ENCODE measurements at places on chromosomes 6 and 20. TPM values are rescaled to one million over a fixed set of nuclear protein-coding genes. Genes with fewer than 3 reads are reported as not detected.
A peak's percentile ranks its signal among the peaks of the same experiment; 100 is the strongest.

DNA sequence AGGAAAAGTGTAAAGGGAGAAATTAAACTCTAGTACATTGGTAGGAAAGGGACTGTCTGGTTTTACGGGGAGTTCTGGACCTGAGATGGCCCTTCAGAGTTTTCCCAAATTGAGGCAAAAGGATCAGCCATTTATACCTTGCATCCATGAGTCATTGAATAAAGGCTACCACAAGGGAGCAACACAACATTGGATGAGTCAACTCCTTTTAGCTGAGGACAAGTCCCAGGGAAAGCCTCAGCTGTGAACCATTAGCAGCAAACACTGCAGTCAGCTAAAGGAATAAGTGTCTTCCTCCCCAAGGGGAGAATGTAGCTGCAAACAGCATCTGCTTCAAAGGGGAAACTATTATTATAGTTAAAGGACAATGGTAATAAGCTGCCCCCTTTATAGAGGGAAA lies 468.7 kb upstream of the ID4 start:
- no peak for DNase-seq
- no peaks in the 10 kb centered on the region for H3K27me3 ChIP-seq
- no peaks in the 10 kb centered on the region for H3K36me3 ChIP-seq
- no peak overlapping the region for H3K27ac ChIP-seq
- H3K4me1 ChIP-seq, result no peaks in the 10 kb centered on the region

DNA sequence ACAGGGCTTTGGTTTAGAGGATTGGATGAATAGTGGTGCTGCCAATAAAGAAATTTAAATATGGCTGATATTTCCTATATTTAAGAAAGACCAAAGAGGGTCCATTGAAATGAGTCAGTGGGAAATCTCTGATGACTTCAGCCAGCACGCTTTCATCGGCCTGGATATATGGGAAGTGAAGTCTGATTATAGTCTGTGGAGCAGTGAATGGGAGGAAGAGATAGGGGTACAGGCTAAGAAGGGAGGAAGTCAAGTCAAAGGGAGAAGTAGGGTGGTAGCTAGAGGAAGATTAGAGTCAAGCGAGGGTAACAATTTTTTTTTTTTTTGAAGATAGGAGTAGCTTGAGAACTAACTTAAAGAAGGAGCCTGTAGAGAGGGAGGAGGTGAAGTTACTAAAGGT lies 22.7 kb downstream of the SLC16A10 start:
- peaks cover 10% of the 10 kb centered on the region for H3K36me3 ChIP-seq
- DNase-seq, result no peak
- no peak overlapping the region for H3K4me3 ChIP-seq
- no peaks in the 10 kb centered on the region for H3K27me3 ChIP-seq

DNA sequence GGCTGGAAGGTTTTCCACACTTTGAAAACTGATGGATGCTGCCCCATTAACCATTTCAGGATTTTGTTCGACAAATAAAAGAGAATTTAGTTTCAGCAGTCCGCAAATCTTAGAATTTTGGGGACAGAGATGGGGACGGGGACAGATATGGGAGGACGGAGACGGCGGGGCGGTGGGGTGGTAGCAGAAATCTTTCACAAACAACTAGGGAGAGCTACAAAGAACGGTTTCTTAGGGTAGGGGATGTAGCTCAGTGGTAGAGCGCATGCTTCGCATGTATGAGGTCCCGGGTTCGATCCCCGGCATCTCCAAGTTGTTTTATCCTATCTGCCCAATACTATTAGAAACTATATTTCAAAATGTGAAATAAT lies 15.1 kb downstream of the HMGN4 start:
- H3K4me3 ChIP-seq, result no peak overlapping the region
- H3K4me1 ChIP-seq, result peaks cover 36% of the 10 kb centered on the region
- H3K27ac ChIP-seq, result no peak overlapping the region

DNA sequence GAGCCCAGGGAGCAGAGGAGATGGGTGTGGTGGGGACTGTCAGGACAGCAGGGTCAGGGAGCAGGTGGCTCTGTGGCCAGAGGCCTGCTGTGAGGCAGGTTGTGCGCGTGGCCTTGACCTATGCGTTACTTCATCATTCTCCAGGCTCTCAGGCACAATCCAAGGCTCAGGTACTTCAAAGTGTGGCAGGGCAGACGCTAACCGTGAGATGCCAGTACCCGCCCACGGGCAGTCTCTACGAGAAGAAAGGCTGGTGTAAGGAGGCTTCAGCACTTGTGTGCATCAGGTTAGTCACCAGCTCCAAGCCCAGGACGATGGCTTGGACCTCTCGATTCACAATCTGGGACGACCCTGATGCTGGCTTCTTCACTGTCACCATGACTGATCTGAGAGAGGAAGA lies 535 bp downstream of the NCR2 start:
- peaks cover 1% of the 10 kb centered on the region for H3K36me3 ChIP-seq
- no peaks in the 10 kb centered on the region for H3K27me3 ChIP-seq
- DNase-seq, result peak; percentile 19
- H3K27ac ChIP-seq, result peak overlapping the region; percentile 95
- H3K4me3 ChIP-seq, result no peak overlapping the region
- H3K4me1 ChIP-seq, result peaks cover 71% of the 10 kb centered on the region

DNA sequence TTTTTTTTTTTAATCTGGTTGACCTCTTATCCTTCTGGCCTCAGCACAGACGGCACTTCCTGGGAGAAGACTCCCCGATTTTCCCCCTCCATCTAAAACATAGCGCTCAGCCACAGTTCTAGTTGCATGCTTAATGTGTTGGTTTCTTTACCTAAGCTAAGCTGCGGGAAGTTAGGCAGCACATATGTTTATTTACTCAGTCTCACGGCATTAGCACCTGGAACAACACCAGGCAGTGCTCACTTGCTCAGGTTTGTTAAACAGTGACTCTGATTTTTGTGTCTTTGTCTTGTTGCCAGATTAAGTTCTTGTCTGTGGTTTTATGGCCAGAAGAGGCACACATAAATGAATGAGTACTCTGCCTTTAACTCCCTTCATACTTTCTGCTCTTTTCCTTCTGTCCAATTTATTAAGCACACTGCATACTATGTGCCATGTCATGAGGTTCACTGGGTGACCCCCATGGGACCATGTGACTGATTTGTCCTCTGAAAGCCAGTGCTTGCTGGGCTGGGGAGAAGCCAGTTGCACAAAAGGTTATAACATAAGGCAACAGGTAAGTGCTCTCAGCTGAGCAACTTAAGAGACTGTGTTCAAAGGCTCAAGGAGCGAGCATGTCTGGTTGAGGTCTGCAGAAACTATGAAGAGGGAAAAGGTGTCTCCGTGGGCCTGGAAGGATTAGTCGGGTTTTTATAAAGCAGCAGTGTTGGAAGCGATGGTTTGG lies 93.6 kb downstream of the RPP40 start:
- no peak overlapping the region for H3K4me3 ChIP-seq
- no peak for DNase-seq
- peaks cover 22% of the 10 kb centered on the region for H3K36me3 ChIP-seq
- no peaks in the 10 kb centered on the region for H3K27me3 ChIP-seq
- peak overlapping the region; percentile 48 for H3K27ac ChIP-seq

DNA sequence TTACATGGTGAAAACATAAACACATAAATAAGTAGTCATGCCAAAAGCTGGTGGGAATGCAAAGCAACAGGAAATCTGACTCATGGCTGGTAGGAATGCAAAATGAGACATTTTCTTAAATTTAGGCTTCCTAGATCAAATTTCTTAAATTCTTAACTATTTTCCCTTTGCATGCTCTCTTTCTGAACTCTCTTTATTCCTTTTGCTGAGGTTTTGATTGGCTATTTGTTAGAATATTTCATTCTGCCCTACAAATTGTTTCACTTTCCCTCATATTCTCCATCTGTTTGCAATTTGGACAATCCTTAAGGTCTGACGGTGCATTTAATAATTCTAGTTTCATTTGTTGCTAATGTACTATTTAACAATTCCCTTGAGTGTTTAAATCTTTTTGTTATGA lies 437.5 kb upstream of the RGS17 start:
- H3K27ac ChIP-seq, result no peak overlapping the region
- H3K36me3 ChIP-seq, result no peaks in the 10 kb centered on the region
- no peaks in the 10 kb centered on the region for H3K27me3 ChIP-seq
- no peaks in the 10 kb centered on the region for H3K4me1 ChIP-seq

GRCh38 chr6:138258991-138259390 lies 40.7 kb upstream of the PBOV1 start:
- no peak overlapping the region for H3K4me3 ChIP-seq
- H3K36me3 ChIP-seq, result no peaks in the 10 kb centered on the region
- no peaks in the 10 kb centered on the region for H3K4me1 ChIP-seq
- no peak for DNase-seq

DNA sequence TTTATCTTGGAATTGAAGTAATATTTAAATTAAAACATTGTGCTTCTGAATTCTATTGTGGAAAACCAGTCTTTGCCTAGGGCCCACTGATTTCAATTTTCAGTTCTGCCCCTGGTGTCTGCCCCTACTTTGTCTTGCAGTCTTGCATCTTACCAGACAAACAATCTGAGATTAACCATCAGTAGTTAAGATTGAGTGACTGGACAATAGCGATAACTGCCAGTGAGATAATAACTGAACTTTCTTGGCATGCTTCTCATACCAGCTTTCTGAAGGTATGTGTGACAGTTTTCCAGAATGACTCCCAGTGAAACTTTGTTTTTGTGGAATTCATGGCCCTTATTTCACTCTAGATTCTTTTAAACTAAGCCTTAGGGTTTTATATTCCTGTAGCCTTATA lies 53.5 kb downstream of the KCNQ5 start:
- peaks cover 9% of the 10 kb centered on the region for H3K36me3 ChIP-seq
- no peak overlapping the region for H3K4me3 ChIP-seq

- H3K27me3 ChIP-seq, result no peaks in the 10 kb centered on the region
- peaks cover 32% of the 10 kb centered on the region for H3K4me1 ChIP-seq
- H3K4me3 ChIP-seq, result peak overlapping the region; percentile 18
- H3K27ac ChIP-seq, result peak overlapping the region; percentile 69
- peaks cover 20% of the 10 kb centered on the region for H3K36me3 ChIP-seq
Measured at GRCh38 chr6:157964100-157964499, 17.6 kb upstream of the SYNJ2 start.

- no peaks in the 10 kb centered on the region for H3K4me1 ChIP-seq
- no peaks in the 10 kb centered on the region for H3K27me3 ChIP-seq
- H3K36me3 ChIP-seq, result no peaks in the 10 kb centered on the region
- no peak overlapping the region for H3K27ac ChIP-seq
- H3K4me3 ChIP-seq, result no peak overlapping the region
Measured at GRCh38 chr6:70538376-70538775, 28.4 kb upstream of the SDHAF4 start.

DNA sequence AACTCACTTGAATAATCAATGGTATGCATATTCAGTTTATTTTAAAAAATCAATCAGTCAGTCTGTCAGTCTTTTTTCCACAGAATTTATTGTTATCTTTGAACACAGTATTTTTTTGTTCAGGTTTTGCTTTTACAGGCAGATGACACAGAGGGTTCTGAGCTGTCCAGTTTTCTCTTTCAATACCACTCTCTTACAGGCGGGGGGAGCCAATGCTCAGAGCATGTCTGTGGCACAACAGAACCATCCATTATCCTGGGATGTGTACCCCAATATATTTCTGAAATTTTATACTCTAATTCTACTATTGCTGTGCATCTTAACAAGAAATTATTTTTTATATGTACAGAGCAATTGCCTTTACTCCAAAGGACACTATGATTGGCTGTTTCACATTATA lies 21.2 kb downstream of the ROS1 start:
- H3K4me3 ChIP-seq, result no peak overlapping the region
- H3K27ac ChIP-seq, result no peak overlapping the region
- DNase-seq, result no peak

GRCh38 chr6:16222826-16223225 lies 15.6 kb upstream of the GMPR start:
- H3K4me3 ChIP-seq, result no peak overlapping the region
- no peaks in the 10 kb centered on the region for H3K36me3 ChIP-seq
- H3K27ac ChIP-seq, result no peak overlapping the region
- H3K27me3 ChIP-seq, result peaks cover 14% of the 10 kb centered on the region
- no peaks in the 10 kb centered on the region for H3K4me1 ChIP-seq

Gene PLN
- total RNA-seq, result not detected

GRCh38 chr6:163461696-163462095 lies 47.2 kb downstream of the QKI start:
- no peak overlapping the region for H3K4me3 ChIP-seq
- DNase-seq, result no peak
- peaks cover 45% of the 10 kb centered on the region for H3K4me1 ChIP-seq
- H3K27ac ChIP-seq, result peak overlapping the region; percentile 54
- peaks cover 40% of the 10 kb centered on the region for H3K36me3 ChIP-seq

Gene PPP1R16B
- total RNA-seq, result 63.4 TPM

DNA sequence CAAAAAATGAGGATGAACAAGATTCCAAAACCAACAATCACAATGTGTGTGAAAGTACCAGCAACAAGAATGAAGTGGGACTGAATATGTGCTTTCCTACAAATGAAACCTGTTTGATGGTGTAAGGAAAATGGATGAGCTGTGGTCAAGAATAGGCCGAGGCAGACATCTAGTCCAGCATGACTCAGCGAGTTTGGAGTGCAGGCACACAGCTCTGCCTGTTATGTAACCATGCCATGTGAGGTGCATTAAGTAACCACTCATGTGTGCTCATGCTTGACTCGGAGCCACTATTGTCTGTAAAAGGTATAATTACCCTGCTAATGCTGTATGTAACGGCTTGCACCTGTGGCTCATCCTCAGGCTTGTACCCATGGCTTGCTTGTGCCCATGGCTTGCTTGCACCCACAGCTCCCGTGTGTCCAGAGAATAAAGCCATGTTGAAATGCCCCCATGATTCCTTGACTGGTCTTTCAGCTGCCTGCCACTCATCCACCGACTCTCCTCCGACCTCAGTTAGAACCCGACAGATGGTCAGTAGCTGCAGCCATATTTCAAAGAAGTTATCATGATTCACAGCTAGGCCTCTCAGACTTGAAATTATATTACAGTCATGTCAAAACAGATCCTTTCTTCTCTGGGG lies 98.7 kb downstream of the BACH2 start:
- peak overlapping the region; percentile 75 for H3K27ac ChIP-seq
- H3K4me1 ChIP-seq, result peaks cover 80% of the 10 kb centered on the region
- peaks cover 67% of the 10 kb centered on the region for H3K36me3 ChIP-seq
- no peak overlapping the region for H3K4me3 ChIP-seq

Gene SLC22A2
- not detected for total RNA-seq

GRCh38 chr20:8633366-8633765 lies 435.5 kb upstream of the PLCB4 start:
- H3K27me3 ChIP-seq, result no peaks in the 10 kb centered on the region
- no peak for DNase-seq

DNA sequence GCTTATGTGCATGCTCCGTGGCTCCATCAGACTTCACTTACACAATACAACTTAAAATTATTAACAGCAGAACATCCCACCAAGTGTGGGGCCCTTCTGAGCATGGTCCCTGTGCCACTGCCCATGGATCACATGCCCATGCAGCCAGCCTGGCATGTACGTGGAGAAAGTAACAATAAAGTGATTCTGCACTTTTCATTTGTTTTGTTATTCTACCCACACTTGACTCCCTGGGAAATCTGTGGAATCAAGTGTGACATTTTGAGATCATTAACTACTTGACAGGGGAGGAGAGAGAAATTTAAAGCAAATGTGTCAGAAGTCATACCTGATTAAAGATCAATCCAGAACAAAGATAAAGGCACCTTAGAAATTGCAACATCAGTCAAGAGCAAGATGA lies 112.0 kb downstream of the ISM1 start:
- no peak overlapping the region for H3K4me3 ChIP-seq
- H3K27me3 ChIP-seq, result peaks cover 2% of the 10 kb centered on the region
- no peak overlapping the region for H3K27ac ChIP-seq
- peaks cover 6% of the 10 kb centered on the region for H3K4me1 ChIP-seq

Gene IL17A
- not detected for total RNA-seq

Measured in activated CD8-positive, alpha-beta T cell treated with anti-CD3 and anti-CD28 coated beads, Interleukin-2, amount 10 ng/mL, durations not matched to agents 7 days and 5 days (primary cell).